Dorsolateral prefrontal cortex (tissue), 122 donors: ENCODE measurements at places on chromosomes 11 and 22. TPM values are rescaled to one million over a fixed set of nuclear protein-coding genes. Genes with fewer than 3 reads are reported as not detected.

DNA sequence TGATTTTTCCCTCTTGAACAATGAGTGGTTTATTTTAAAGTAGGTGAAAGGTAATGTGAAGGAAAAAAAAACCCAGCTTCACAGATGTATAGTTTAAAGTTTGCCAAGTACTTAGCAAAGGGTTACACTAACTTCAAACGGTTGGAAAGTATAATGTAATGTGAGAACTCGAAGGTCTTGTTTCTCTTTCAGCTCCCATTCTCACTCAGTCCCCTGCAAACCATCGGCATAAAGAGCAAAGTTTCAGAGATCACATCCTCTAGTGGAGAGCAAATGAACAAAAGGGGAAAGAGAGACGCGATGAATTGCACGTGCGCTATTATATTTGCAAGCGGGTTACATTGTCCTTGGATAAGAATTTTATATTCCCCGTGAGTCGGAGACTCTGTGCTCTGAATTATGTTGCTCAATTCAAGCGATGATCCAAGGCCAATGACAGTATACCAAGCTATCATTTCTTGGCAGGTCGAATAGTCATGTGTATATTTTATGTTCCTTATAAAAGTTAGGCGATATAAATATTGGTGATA is 37.6 kb upstream of the BIRC3 start:
- DNase-seq: no peak

GRCh38 chr11:2945757-2946287 is 16.6 kb upstream of the PHLDA2 start:
- no peak for DNase-seq

Gene C1QTNF4
- 78.9 TPM for total RNA-seq

DNA sequence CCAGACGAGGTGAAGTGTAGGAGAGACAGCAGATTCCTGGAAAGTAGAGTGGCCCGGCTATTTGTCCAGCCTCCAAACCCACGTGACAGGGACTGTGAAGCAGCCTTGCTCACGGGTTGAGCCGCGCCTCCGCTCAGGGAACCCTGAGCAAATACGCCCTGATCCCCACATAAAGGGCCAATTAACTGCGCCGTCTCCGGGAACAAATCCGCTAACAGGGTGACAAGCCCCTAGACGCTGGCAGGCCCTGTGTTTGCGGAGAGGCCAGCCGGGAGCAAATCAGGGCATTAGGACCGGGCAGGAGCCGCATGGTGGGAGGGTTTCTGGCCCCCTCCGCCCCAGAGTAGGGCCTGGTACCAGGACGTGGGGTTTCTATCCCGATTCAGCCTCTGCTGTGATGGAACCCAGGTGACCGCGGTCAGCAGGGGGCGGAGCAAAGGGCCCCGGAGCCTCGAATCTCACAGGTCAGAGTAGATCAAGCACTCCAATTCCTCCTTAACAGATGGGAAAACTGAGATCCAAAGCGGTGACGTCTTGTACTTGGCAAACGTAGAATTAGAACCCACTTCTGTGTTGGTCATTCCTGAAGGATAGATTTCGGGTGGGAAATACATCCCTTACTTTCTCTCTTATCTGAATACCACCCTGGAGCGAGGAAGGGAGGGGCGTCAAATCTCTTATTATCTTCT is 2.0 kb upstream of the ROBO3 start:
- DNase-seq: no peak

Gene DNAJB7
- not detected for total RNA-seq

GRCh38 chr11:69221086-69221485 is 65.4 kb downstream of the SMIM38 start:
- DNase-seq: no peak

Gene SYCE3
- total RNA-seq: not detected

GRCh38 chr11:15757048-15757698 is 599.2 kb downstream of the SOX6 start:
- DNase-seq: no peak

GRCh38 chr11:126704096-126704495 is 296.5 kb downstream of the KIRREL3 start:
- DNase-seq: no peak
